ENCODE measurements at places on chromosomes 3 and 15. TPM values are rescaled to one million over a fixed set of nuclear protein-coding genes. Genes with fewer than 3 reads are reported as not detected.

TNFAIP8L3 gene
- total RNA-seq, result 3.0 TPM

XCR1 gene
- total RNA-seq, result not detected

MITF gene
- total RNA-seq, result 46.4 TPM

GLDN gene
- total RNA-seq, result 56.1 TPM

ERC2 gene
- not detected for total RNA-seq

ARGFX gene
- not detected for total RNA-seq

Measured in articular chondrocyte of knee joint (primary cell).